GM12864 (cell line): ENCODE measurements at places on chromosomes 2 and 18.

DNA sequence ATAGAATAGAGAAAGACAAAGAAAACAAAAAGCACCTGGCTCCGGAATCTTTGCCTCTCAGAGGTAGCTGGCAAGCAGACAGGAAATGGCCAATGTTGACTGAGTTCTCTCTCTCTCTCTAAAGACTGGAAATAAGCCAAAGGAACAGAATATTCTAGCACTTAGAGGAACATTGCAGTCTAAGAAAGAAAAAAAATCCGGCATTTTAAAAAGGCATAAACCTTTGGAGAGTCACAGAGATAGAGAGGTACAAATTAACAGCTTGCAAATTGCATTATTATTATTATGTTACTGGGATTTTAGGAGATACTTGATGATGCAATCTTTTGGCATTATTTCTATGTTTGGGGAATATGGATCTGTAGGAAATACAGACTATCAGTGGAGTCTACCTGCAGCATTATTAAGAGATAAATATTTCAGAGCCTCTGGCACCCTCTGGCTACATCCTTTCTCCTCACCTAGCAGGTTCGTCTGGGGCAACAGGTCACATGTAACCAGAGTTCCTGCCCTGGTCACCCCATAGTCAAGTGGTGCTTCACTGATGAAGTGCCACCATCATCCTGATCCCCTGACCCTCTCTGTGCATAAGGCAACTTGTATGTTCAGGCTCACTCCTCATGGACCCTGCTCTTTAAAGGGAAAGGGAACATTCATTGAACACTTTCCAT is 318.9 kb upstream of the ACVR2A start:
- no peak for DNase-seq

GRCh38 chr2:33042819-33043218 is 96.1 kb downstream of the LTBP1 start:
- DNase-seq = no peak

DNA sequence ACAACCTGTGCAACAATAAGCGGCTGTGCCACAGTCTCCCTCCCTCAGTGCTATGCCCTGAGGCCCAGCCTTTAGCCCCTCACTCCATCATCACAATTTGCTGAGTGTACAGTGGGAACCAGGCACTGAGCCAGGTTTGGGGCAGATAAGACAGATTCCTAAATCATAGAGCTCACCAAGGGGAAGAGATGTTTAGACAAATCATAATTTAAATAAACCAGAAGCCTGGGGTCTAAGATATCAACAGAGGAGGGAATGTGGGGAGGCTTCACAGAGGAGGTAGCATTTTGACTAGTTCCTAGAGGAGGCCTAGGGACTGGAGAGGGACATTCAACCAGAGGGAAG is 139.3 kb upstream of the EPAS1 start:
- DNase-seq = no peak

- DNase-seq = no peak
Measured at GRCh38 chr2:12987246-12987645, 270.5 kb downstream of the TRIB2 start.

- DNase-seq = no peak
Measured at GRCh38 chr2:72112401-72112800, 35.3 kb downstream of the CYP26B1 start.

- DNase-seq = no peak
Measured at GRCh38 chr2:170229125-170229524, 51.2 kb downstream of the MYO3B start.

- no peak for DNase-seq
Measured at GRCh38 chr2:191521608-191522208, 156.2 kb upstream of the NABP1 start.

GRCh38 chr2:39304729-39305128 is 61.0 kb upstream of the CDKL4 start:
- DNase-seq = no peak

DNA sequence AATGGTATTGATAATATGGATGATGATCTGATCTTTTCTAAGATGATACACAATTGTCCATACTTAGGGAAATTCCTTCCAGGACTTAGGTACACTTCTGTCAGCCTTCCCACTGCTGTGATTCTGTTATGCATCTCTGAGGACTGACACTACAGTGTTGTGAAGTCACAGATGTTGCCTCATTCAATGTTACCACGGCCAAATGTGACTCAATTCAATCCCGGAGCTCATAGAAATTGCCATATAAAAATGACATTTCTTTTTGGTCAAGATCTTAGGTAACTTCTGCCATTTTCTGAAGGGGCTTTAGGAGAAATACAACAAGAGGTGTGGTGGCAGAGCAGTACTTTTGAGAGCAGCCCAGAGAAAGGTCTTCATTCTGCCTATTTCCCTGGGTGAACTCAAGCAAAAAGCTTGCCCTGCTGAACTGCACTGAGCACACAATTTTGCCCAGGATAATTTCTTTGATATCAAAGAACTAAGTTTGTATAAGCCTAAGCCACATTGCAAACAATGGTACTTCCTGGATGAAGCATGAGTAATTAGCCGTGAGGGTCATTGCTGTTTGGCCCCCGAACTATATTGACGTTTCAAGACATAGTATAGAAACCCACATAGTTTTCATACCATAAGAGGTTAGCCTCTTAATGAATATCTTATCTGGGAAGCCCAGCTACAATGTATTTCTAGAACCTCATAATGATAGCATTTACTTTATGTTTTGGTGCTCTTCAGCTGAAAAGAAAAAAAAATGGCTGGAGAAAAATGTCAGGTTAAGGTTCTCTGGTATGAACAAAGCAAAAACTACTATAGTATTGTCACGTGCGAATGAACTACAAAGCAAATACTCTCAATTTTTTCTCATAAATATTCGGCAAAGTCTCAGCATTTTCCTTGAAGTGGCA is 437.4 kb downstream of the MEIS1 start:
- DNase-seq = no peak

DNA sequence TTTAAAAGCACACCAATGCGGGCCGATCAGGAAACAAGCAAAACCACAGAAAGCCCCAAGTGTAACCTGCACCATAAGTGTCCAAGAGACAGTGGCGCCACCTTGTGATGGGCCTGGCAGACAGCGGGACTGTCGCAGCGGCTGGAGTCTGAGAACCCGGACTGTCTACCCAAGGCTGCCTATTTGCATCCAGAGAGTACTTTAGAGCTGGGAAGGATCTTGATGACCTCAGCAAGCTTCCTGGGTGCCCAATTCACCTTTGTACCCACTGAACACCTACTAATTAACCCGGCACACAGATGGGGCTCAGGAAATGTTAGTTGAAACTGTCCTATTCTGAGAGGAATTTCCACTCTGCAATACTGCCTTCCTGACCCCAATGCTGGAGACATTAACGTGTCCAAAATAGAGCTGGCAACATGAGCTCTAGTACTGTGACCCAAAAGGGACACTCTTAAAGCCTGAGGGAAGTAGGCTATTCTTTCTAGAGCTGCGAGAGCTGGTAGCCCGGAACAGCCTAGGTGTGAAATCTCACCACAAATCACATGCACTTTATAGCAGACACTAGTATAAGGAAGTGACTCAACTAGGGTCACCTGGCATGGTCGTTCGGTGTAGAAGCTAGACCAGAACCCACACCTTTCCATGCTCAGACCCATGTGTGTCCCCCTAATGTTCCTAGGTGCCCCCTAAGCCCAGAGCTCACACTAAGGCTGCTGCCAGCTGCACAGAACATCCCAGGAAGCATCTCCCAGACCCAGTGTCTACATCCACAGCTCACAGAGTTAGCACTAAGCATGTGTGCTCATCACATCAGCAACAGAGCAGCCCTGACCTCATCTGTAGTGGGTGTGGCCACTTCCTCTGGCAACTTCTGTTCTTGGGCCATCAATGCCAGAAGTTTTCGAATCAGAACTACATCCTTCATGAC is 25.4 kb downstream of the POLR1A start:
- DNase-seq = no peak

GRCh38 chr18:22439447-22439846 is 21.7 kb upstream of the CTAGE1 start:
- DNase-seq = no peak

DNA sequence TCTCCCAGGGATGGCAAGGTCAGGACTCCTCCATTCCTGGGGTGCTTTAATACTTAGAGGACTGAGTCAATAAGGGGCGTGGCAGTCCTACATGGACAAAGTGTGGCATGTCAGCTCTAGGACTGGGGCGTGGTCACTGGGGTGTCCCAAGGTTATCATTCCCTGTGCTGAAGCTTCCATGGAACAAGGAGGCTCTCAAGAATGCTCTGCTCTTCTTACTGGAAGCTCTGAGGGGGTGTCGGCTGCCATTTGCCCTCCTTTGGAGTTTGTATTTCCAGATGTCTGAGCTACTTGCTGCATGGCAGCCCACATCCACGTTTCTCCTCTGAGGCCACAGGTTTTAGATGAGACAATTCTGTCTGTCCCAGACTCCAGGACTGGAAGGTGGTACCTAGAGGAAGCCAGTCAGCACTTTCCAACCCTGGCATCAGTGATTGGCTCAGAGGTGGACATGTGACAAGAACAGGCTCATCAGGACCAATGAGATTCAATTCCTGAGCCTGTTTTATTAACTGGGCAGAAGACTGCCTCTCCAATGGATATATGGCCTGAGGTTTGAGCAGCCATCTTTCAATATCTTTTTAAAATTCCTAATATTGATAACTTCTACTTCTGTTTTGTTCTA is 128.9 kb upstream of the ARL4C start:
- no peak for DNase-seq

- no peak for DNase-seq
Measured at GRCh38 chr2:12495247-12495868, 221.4 kb upstream of the TRIB2 start.

DNA sequence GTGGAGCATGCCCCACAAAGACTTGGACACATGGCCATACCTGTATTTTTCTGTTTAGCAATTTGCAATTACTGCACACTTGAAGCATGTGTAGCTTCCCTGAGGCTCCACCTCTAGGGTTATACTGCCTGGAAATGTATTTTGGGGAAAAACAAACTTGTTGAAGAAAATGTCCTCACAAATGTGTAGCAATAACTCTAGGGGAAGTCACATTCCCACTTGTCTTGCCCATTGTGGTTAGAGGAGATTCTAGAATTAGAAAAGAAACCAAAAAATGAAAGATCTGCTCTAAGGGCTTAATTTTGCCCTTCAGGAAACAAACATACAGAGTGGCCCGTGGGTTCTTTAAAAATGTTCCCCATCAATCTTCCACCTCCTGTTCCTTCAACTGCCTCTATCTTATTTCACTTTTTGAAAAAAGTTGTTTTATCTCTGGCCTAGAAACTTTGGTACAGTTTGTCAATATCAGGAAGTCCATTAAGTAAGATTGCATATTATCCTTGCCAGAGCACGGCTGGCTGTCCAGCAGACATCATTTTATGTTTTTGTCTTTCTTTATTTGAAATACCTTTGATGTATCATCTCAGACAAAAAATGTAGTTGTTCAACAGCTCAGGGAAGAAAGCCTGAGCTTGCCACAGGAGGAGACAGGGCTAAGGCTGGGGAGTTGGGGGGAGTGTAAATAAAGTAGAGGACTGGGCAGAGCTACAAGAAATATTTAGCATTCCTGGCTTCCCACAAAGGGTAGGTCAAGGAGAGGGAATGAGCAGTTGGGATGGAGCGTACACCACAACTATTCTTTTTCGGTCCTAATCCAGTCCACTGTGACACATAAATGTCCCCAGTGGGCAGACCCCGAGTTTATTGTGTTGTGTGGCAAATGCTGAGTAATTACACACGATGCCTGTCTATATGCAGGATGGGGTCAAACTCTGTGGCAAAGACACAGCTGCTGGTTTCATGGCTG is 96.8 kb upstream of the CDC42EP3 start:
- peak; percentile 4 for DNase-seq

DNA sequence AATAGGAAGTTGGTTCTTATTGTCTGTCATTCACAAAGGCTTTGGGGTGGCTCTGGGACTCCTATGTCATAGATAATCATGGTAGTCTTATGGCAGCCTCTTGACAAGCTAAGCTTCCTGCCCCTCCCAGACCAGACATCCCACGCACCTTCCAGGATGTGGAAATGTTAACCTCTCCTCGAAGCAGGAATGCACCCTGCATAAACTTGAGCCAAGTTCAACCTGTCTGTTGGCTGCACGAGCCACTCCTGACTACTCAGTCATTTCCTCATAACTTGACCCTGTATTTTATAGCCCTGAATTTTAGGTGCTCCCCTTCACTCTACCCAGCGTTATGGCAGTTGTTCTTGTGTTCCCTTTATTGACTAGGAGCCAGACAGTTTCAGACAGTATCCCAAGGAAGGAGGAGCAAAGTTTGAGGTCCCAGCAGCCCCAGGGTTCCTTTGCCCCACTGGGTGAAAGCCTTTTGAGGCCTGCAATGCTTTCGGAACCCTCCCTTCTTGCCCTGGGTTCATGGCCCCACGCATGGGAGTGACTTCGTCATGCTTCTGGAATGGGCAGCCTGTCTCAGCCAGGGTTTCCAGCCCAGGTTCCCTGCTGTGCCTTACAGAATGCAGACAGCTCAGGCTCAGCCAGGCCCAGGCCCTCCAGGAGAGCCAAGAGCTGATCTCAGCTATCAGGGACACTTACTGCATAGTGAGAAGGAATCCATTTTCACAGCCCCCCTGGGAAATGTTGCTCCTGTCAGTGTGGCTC is 15.6 kb upstream of the INO80C start:
- no peak for DNase-seq

GRCh38 chr2:68948710-68949109 is 4.0 kb downstream of the GKN2 start:
- no peak for DNase-seq

DNA sequence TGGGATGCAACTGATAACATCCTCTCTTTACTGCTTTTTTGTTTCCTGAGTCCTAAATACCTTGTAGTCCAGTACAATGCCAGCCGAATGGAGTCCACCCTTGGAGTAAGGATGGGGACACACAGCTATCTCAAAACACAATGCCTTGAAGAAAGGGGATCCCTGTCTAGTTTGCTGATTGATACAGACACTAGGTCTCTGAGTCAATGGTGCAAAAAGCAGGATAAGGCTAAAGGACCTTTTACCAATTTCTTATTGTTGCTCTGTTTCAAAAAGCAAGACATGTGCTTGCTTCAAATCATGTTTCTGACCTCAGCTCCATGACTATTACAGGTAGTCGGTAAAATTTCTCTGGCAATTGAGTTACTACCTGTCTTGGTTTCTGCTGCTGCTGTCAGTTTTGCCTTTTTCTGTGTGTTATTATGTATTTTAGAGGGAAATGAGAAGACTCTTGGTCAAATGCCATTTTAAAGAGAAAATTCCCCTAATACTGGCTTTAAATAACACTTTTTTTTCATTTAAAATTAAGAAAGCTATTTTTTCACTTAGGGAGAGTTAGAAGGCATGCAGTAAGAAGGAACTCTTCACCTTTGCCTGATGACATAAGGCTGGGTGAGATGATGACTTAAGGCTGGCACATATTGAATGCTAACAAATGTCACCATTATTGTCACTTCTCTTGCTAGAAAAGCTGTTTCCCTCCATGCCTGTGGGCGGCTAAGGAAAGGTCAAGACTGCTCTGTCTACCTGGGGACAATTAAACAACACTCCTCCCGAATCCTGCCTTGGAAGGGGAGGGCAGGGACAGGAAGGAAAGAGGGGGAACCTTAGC is 4.9 kb upstream of the FIGLA start:
- DNase-seq = no peak

DNA sequence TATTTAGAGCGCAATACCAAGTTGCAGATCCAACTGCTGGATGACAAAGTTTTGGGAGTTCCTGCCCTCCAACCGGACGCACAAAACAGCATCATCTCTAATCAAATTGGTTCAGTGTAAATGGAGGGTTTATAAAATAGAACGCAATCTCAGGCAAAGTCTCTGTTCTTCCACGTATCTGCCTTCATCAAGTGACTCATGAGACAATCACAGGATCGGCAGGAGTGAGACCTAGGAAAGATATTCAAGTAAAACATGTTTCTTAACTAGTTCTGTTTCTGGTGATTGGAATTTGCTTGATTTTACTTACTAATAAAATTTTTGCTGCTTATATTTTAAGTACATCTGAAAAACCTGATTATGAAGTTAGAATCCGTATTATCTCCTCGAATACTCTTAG is 7.6 kb downstream of the FZD5 start:
- no peak for DNase-seq

GRCh38 chr2:44244135-44244871 is 31.0 kb upstream of the SLC3A1 start:
- peak; percentile 55 for DNase-seq
